AG10803 (cell line): ENCODE measurements at places on chromosomes 12 and 14.

DNA sequence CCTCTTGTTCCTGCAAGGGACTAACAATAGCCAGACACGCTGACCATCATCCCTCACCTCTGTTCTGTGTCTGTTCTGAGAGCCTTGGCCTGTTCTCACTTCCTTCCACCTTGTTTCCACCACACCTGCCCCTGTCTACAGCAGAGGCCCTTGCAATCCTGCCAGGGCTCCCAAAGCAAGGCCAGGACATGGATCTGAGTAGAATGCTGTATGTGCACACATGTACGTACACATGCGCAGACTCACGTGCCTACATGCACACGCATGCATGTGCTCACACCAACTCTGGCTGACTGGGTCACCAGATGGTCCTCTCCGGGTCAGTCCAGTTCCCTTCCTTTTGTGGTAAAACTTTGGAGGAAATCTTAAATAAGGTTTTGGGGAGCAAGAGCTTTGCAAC lies 133.0 kb upstream of the C14orf180 start:
- no peak for DNase-seq

DNA sequence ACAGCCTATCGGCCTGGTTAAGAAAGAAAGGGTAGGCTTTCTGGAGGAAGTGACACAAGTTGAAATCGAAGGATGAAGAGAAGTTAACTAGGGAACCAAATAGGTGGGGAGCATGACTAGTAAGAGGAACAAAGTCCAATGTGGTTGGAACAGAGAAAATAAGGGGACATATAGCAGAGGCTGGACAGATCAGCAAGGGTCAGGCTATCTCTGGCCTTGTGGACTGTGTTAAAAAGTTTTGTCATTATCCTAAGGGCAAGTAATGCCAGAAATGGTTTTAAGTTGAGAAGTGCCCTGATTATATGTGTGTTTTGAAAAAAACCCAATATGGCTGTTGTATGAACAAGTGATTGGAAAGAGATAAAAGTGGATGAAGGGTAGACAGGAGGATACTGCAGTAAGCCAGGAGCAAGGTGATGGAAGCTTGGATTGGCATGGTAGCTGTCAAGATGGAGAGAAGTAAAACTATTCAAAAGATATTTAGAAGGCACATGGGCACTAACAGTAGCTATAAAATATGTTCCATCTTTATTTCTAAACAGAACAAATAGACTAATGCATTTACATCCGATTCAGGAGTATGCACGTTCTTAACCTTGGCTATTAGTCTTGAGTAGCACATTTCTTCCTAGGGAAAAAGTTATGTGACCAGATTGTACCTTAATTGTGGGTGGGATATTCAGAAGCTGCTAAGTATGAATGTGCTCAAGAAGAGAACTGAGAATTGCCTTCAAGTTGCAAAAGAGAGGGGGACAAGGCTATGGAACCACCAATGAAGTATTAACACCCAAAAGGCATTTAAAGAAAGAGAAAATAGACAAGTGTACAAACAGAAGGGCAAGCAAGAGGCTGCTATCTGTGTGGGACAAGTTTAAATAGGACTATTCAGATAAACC lies 46.8 kb upstream of the OR5AU1 start:
- DNase-seq: no peak

DNA sequence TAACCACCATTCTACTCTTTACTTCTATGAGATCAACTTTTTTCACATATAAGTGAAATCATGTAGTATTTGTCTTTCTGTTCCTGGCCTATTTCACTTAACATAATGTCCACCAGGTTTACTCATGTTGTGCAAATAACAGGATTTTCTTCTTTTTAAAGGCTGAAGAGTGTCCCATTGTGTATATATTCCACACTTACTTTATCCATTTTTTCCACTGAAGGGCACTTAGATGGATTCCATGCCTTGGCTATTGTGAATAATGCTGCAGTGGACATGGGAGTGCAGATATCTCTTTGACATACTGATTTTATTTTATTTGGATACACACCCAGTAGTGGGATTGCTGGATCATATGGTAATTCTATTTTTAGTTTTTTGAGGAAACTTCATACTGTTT lies 181.1 kb upstream of the HMGA2 start:
- DNase-seq: no peak

- no peak for DNase-seq
These were observed 400.2 kb upstream of the OR4E1 start for GRCh38 chr14:22073801-22074200.

DNA sequence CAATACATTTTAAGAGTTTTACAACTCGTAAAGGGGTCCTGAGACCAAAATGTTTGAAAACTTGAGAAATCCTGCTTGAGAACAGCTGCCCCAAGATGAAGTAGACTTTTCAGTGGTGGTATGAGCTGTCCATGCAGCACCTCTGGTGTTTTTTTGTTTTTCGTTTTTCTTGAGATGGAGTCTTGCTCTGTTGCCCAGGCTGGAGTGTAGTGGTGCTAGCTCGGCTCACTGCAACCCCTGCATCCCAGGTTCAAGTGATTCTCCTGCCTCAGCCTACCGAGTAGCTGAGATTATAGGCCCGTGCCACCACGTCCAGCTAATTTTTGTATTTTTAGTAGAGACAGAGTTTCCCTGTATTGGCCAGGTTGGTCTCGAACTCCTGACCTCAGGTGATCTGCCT lies 5.5 kb downstream of the PAPOLA start:
- no peak for DNase-seq

GRCh38 chr12:103518899-103519298 lies 23.1 kb upstream of the C12orf42 start:
- DNase-seq: no peak

DNA sequence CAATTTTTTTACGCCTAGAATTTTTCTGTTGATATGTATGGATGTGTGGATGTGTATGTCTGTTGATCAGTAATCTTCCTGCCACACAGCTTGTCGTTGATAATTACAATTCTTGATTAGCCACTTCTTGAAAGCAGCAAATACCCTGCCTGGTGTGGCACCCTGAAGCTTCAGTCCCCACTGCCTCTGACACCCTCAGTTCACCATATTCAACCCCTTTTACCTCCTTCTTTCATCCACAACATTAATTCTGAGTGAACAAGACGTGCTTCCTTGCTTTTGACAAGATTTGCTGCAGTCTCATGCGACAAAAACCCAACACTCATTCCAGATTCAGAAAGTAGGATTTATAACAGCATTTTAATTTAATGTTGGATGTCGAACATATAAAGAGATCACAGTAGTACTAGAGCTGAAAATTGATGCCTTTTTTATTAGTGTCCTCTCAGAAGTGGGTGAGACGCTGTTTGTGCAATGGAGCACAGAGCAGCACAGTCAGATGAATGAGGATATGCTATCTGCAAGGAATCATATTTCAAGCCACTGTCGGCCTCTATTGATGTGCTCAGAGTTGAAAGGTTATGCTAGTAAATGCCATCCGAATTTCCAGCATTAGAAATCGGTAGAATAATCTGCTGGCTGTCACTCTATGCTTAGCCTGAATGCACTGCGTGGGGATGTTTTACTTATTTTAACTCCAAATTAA lies 383.7 kb downstream of the EGLN3 start:
- no peak for DNase-seq

DNA sequence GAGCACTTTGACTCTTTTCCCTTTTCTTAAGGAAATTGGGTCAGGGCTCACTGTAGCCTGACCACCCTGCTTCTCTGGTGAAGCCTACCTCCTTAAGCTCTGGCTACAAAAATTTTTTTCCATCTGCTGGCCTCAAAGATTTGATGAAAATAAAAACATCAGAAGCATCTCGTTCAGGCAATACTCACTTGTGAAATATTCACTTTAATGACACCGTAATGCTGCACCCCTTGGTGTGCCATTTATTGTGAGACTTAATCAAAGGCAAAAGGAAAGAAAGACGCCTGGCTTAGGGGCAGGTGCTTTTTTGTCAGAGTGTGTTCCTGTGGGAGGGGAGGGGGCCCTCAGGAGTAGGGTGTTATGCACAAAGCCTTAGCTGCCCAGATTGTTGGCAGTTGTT lies 155.0 kb upstream of the TMPO start:
- DNase-seq: no peak

DNA sequence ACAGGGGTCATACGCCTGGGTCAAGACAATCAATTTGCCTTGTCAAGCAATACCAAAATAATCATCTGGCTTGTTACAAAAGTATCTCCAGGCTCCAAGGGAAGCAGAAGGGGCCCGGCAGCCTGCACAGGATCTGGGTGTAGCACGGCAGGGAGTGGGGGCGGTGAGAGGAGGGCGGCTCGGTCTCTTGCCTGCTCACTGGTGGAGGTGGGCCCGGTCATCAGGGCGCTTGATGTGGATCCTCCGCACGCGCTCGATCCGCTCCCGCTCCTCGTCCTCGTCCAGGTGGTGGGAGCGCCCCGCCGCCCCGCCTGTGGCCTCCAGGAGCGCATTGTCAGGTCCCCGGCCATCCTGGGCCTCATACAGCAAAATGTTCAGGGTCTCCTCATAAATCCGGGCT lies 25.7 kb downstream of the KCTD10 start:
- DNase-seq: no peak

GRCh38 chr12:96454396-96454795 lies 35.0 kb upstream of the CFAP54 start:
- no peak for DNase-seq

DNA sequence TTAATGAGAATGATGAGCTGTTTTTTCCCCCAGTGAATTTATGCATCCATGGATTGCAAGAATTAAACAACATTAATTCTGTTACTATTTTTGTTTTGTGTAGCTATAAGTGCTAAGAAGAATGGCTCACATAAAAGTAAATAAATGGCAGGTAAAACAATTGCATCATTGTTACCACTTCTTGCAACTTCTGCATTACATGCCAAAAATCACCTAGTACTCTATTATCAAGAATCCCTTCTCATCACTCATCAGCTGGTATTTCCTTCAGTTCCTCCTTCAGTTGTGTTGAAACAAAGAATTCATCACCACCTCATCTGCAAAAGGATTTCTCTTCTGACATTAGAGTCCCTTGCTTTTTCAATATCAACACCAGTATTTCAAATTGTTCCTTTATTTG lies 773 bp downstream of the A2M start:
- DNase-seq: no peak

DNA sequence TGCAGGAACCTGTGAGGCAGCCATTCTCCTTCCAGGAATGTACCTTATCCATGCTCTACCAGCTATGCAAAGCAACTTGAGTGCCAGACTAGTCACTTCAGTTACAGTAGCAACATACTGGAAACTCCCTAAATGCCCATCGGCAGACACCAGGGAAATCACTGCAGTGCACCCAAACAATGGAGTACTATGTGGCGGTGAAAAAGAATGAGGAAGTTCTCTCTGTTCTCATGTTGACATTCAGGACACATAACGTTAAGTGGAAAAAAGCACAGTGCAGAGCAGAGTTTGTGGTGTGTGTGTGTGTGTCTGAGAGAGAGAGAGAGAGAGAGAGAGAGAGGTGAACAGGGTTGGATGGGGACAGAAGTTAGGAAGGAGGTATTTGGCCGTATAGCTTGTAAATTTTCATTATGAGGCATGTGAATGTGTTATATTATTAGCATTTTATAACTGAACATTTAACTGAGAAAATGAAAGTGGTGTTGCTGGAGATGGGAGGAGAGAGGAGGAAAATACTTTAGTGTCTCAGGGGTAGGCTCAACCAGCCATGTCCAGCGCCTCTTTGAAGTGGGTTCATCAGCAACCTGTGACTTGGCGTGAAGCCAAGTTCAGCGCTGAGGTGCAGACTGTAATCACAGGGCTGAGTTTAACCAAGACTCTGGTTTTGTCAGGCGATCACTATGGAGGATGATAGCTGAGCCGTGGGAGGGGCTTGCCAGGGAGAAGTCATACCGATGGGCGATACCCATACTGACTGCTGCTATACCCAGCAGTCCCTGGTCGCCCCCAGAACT lies 17.3 kb downstream of the TNFAIP2 start:
- DNase-seq: no peak

- DNase-seq: no peak
These were observed 12.4 kb upstream of the ETFBKMT start for GRCh38 chr12:31647086-31647491.

DNA sequence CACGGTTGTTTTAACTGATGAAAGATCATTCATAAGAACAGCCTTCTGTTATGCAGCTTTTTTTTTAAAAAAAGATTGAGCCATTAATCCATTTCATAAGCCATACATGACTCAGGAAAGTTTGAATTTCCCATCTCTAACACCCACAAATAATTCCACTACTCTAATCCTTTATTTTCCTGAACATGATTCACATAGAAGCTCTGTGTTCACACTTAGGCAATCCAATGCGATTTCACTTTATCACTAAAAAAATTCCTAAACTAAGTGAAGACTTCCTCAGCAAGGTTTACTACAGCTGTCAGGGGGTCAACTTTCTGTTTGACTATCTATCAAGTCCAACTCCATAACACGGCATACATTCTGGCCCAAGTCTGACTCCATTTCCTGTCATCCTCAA lies 25.9 kb downstream of the PKP2 start:
- DNase-seq: no peak

GRCh38 chr12:111846016-111846415 lies 4.0 kb downstream of the MAPKAPK5 start:
- peak; percentile 15 for DNase-seq

DNA sequence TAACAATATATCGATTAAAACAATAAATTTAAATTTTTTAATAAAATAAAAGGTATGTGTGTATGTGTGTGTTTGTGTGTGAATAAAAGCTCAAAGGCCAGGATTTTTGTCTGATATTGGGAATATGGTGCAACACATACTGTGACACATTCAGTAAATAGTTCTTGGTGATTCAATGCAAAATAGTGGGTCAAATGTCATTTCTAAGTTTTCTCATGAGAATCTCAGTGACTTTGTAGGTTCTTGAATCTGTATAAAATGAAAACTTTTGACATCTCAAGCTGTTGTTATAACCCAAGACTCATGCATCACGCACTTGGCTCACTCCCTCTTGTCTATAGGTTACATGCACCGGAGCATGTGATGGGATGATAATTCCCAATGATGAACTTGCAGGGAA lies 16.2 kb upstream of the MED6 start:
- no peak for DNase-seq

DNA sequence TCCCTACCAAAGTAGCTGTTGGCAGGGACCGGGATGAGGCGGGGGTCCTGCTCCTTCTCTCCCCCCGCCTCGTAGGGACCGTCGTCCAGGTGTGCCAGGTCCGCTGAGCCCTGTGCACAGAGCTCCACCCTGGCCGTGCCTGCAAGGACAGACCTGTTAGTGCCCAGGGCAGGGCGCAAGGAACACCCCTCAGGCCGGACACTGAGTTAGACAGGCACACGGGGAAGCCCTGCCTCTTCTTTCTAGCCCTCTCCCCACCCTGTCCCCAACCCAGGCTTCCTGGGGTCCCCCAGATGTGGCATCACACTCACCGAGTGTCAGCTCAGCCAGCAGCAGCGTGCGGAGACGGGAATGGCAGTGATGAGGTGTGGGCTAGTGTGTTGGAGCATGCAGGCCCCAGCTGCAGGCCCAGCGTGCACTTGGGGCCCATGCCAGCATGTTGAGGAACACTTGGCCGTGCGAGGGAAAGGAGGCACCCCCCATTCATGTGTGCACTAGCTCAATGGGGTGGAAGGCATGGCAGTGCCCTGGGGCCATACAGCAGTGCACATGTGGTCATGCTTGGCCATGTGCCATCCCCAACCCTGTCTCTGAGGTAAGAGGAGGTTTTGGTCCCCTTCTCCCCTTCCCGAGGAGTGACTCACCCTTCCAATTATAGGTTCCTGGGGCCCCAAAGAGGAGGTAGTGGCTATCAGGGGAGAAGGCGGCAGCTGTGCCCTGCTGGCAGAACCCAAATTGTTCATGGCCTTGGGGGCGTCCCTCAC lies 7.3 kb downstream of the ITGA7 start:
- peak; percentile 30 for DNase-seq

- no peak for DNase-seq
These were observed 456.9 kb upstream of the MGAT4C start for GRCh38 chr12:86713121-86713520.
